Activated CD4-positive, alpha-beta T cell treated with anti-CD3 and anti-CD28 coated beads for 24 hours (primary cell): ENCODE measurements at places on chromosomes 11 and 22.
A peak's percentile ranks its signal among the peaks of the same experiment; 100 is the strongest.

GRCh38 chr11:75428989-75429640 lies 3.9 kb downstream of the KLHL35 start:
- DNase-seq = no peak

DNA sequence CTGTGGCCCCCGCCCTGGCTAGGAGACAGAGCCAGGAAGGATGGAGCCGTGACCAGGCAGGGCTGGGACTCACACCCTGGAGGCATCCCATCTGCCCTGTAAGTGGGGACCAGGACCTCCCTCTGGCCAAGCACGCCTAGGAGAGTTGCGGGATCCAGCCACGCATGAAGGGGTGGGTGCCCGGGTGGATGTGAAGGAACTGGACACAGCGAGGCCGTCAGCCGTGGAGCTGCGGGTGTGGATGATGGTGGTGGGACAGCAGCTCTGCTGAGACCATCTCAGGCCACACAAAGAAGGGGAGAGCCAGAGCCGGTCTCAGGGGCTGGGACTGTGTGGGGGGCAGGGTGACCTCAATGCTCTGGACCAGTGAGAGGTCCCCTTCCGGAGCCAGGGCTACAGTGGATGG lies 746.4 kb downstream of the BRD1 start:
- no peak for DNase-seq

DNA sequence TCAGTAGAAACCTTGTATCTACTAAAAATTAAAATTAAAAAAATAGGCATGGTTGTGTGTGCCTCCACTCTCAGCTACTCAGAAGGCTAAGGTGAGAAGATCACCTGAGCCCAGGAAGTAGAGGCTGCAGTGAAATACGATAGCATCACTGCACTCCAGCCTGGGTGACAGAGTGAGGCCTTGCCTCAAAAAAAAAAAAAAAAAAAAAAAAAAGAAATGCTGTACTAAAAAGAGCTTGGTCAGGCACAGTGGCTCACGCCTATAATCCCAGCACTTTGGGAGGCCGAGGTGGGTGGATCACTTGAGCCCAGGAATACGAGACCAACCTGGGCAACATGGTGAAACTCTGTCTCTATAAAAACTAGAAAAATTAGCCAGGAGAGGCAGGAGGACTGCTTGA lies 36.5 kb downstream of the SBF2 start:
- DNase-seq = no peak

DNA sequence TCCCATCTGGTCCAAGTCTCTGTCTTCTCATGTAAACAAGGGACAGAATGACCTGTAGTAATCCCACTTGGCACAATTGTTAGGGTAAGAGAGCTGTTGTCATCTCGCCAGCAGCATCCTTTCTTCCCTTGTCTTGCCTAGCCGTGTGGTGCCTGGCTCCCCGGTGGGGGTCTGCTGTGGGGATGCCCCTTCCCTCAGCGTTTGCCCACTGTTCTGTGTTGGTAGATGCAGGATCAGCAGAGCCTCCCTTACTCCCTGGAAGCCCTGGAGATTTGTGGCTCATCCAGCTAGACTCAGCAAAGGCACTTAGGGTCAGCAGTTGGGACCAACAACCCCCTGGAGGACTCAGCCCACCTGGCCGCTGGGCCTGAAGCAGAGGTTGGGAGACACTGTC lies 13.0 kb downstream of the ACO2 start:
- DNase-seq = no peak

DNA sequence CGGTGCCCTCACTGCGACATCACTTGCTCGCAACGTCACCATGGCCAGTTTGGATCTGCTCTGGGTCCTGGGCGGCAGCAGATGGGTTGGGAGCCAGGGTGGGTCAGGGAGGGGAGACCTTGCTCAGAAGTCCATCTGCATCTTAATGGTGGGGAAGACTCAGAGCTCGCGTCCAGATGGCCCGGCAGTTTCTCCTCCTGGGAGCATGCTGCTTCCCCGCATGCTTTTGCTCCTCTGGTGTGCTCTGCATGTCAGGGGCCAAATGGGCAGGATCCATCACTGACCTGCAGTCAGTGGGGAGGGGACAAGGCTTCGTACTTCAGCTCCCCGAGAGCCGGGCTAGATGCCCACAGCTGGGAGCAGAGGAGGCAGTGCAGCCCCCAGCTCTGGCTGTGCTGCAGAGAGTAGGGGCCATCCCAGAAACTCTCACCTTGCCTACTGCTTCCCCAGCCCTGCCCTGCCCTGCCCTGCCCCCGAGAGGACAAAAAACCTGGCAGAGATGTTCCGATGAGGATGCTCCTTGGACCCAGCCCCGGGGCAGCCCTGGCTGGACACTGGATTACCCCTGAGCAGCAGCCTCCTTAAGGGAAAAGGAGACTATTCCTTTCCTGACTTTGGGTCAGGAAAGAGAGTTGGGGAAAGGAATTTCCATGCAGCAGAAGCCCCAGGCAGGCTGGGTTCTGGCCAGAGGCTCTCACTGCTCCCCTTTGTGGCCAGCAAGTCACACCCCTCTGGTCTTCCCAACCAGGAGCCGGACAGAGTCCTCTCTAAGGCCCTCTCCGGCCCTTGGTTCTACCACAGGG lies 149.9 kb downstream of the PKNOX2 start:
- DNase-seq = no peak

DNA sequence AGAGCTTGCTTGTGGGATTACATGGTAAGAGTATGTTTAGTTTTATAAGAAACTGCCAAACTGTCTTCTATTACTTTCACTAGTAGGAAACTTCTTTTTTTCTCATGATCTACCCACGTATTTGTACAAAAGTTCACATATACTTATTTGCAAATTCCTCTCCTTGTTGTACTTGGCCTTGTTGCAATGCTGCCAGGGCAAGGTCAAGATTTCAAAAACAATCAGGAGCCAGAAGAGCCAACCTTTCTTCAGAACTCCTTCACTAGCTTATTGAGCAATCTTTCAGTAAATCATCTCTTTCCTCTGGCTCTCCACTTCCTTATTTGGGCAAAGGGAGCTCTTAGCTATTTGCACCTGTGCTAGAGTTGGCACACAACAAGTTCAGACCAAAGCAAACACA lies 9.7 kb downstream of the SRSF8 start:
- DNase-seq = no peak

DNA sequence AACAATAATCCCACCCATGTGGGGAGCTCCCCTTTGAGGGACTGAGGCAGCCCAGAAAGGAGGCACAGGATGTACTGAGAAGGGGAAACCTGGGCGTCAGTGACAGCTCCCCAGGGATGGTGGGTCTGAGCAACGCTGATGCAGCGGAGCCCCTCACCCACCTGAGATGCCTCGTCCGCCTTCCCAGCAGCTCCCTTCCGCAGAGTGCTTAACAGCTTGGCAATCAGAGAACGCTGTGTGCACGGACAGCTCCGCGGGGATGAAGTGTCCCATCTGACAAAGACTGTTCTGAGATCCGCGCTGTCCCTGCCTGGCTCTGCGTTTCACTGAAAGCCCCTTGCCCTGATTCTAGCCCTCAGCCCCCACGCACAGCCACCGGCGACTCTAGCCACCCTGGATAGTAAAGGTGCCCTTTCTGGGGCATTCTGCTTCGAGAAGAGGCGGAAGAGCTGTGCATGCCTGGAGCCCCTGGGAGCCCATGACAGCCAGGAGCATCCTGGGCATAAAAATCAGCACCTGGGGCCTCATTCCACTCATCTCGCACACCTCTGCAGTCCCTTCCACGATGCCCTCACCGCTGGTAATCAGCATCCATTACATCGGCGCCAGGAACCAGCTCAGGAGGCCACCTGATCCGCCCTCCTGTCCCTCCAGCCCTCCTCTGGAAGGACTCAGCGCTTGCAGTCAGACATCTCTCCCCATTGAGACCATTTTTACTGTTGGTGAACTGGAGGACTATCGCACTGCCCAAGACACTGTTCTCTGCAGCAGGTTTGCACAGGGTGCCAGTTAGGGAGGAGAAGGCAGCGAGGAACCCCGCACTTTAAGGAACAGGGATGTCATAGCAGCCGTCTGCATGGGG lies 10.7 kb downstream of the KCNJ5 start:
- DNase-seq = no peak

DNA sequence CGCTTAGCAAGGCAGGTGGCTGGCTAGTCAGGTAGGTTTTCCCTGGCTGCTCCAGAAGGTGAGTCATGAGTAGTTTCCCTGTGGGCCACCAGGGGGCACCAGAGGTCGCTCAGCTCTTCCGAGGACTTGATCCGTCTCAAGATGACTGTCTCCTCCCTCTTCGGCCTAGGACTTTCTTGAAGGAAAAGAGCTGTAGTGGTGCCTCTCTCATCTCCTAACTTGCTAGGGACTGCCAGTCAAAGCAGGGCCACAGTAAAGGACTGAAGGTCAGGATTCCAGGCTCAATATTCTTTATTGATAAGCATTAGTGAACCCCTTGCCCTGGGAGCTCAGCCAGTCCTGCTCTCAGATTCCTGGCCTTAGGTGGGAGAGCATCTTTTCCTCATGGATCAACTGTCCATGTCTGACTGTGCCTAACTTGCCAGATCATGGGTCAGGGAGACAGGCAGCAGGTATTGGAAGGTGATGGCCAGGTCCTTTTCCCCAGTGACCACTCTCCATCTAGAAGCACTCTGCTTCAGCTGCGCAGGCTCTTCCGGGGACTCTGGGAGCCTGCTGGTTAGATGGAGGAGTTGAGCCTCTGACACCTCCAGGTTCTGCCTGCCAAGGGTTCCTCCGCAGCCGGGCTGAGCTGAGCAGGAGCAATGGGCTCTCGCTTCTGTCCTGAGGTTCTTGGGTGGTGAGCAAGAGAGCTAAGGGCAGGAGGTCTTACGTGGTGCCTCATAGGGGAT lies 1.9 kb downstream of the POLD4 start:
- DNase-seq = peak; percentile 49

GRCh38 chr11:19769820-19770219 lies 57.2 kb downstream of the NAV2 start:
- DNase-seq = no peak

- no peak for DNase-seq
Measured at GRCh38 chr11:45238724-45239123, 47.4 kb downstream of the SYT13 start.

DNA sequence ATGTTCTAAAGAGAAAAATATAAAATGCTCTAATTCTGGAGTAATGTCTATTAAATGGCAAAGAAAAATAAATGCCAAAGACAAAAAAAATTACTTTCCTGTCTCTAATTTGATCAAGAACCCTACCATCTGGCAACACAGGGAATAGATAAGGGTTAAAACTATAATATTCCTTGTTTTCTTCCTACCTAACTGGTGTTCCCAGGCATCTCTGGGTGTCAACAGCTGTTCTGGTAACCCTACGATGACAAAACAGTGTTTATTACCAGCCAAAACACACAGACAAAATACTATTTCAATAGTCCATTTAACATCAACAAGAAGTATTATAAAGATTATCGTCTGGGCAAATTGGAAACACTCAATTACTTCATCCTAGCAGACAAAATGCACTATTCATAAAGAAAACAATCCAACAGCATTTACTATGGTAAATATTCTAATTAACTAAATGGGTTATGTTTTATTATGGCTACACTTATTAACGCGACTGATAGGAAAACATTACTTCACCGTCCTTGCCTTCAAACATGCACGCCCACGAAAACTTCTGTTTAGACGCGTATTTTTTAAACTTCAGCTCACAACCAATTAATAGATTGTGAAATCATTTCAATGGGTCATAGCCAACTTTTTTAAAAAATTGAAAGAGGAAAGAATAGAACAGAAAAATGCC lies 50.6 kb downstream of the LGR4 start:
- no peak for DNase-seq

DNA sequence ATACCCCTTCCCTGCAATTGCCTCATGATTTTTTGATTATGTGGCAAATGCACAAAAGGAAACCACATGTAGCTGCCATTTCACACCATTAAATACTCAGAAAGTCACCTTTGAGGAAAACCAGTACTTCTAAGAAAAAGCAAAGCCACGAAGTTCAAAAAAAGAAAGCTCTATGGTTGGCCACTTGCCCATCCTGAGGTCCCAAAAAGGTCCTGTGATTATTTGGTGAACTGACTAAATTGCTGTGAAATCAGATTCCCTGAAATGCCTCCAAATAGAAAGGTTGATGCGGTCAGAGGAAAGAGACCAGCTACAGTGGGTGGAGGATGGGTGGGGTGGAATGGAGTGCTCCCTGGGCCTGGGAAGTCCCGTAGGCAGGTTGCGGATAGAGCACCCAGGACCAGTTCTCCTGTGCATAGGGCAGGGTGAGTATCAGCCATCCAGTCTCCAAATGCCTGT lies 26.9 kb downstream of the MRPL16 start:
- no peak for DNase-seq

GRCh38 chr22:44458044-44459020 lies 39.7 kb downstream of the RTL6 start:
- no peak for DNase-seq

DNA sequence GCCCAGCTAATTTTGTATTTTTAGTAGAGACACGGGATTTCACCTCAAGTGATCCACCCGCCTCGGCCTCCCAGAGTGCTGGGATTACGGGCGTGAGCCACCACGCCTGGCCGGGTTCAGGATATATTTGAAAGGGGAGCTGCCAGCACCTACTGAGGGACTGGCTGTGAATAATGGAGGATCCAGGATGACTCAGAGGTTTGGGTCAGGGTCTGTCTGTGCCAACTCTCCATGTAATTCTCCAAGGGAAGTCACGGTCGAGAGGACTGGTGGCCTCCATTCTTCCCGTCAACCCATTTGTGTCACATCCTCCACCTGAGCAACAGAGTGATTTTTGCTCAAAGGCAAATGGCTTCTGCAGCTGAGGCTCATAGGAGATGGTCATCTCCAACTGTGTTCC lies 3.6 kb upstream of the ARRB1 start:
- no peak for DNase-seq

- DNase-seq = no peak
Measured at GRCh38 chr11:78652843-78653239, 78.2 kb upstream of the NARS2 start.

DNA sequence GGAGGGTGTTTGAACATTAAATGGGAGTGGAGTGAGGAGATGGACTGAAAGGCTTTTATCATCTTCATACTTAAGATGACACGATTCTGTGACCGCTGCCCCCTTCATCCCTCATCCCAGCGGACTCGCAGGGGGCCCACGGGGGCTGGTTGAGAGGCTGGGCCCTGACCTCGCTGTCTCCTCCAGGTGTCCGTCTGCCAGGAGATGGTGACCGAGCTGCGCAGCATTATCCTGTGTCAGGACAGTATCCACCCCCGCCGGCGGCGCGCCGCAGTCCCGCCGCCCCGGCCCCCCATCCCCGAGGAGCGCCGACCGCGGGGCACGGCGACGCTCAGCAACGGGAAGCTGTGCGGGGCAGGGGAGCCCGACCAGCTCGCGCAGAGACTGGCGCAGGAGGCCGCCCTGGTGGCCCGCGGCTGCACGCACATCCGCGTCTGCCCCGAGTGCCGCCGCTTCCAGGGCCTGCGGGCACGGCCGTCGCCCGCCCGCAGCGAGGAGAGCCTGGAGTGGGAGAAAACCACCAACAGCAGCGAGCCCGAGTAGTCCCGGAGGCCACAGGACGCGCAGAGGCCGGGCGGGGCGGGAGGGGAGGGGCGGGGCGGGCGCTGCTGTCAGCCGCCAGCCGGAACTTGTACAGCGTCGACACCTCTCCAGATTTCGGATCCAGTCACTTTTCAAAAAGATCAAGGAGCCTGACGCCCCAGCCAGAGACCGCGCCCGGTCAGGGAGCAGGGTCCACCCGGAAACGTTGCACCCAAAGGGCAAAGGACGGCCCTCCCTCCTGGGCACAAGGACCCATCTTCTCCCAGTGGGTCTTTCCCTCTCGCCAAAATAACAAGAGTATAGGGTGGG lies 38.0 kb upstream of the TBCEL start:
- peak; percentile 9 for DNase-seq
